ENCODE measurements at places on chromosomes 3 and 15.

DNA sequence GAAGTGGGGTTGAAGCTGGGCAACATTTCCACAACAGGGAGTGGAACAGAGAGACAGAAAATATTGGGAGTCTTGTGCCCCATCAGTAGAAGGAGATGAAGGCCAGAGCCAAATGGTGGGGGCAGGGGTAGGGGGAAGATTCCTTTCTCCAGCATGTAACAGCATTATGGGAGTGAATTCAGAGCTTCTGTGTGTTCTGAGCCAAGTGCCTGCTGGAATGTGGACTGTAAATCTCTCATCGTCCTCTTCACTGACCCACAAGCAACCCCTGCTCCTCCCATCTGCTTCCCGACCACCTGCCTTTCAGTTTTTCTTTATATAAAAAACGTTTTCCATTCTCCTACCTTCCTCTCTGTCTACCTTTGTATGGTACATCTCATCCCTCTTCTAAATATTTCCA, 344.2 kb upstream of the TPRG1 start:
- DNase-seq: no peak

DNA sequence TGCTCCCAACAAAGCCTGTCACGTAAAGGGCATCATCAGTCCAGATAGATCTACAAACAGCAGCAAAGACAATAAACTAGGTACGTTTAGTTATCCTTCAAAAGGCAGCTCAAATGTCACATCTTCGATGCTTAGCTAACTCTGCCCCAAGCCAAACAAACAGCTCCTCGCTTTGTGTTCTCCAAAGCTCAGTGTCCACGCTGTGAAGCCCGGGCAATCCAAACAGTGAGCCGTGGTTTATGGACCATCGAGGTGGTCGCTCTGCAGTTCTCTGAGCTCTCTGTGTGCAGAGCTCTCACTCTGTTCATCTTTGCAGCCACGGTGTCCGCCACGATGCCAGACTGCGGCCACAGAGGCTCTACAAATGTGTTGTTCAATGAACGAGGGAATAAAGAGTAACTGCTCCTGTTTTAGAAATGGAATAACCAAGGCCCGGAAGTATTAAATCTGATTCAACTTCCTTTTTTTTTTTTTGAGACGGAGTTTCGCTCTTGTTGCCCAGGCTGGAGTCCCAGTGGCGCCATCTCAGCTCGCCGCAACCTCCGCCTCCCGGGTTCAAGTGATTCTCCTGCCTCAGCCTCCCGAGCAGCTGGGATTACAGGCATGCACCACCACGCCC, 117.2 kb upstream of the FAM174B start:
- no peak for DNase-seq

GRCh38 chr3:4741106-4741403, 238.2 kb upstream of the BHLHE40 start:
- no peak for DNase-seq

DNA sequence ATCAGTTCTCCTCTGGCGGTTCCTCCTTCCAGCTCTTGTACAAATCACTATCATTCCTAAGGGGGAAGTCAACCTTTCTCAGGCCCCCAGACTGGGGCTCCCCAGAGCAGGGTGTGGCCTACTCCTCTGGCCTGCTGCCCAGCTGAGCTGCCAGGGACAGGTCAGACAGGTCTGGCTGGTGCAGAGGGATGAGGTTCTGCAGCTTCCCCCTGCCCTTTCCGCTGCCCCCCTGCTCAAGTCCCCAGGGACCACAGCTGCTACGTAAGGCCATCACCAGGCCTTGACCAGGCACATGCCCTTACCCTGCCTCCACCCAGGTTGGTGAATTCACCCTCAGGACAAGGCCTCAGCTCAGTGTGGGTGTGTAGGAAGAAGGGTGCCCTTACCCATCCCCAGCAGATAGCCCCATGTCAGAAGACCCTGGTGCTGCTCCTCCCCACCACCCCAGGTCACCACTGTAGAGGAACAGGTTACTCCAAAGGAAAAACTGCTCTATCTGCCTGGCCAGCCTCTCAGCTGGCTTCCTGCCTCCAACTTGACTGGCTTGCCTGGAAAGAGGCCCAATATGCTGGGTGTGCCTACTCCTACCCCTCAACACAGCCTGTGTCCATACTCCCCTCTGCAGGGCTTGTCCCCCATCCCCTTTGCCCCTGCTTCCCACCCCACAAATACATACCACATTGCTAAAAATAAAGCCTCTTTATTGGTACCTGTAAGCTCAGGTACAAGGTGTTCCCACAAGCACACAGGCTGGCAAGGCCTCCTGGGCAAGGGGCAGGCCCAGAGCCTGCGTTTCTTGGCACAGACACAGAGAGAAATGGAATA, 12.0 kb downstream of the CSRNP1 start:
- DNase-seq: no peak

DNA sequence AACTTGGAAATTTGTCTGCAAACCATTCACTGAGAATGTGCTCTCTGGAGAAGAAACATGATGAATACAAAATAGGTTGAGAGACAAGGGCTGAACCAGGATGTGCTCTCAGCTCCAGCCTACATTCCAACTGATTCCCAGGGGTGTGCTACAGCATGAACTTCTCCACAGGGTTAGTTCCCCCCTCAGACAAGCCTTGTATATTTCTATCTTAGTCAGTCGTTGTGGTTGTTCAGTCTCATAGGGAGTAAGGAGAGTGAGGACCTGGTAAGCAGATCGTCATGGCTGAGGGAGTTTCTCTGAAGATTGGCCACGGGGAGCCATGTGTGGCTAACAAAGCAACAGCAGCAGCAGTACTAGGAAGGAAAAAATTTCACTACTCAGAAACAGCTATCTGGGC, 919.7 kb upstream of the CADM2 start:
- DNase-seq: no peak

DNA sequence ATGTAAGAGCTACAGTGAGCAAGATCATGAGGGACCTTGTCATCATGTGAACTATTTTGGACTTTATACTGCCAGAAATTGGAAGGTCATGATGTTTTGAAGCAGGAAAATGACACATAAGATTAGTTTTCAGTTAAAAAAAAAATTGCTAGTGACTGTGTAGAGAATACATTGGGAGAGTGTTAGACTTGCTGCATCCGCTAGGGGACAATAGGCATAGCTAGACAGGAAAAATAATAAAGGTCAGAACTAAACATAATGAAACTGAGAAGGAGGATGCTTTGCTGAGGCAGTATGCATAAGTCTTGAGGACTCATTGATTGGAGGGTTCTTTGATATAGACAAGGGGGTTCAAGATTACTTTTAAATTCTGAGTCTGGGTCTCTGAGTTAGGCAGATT, 275.8 kb upstream of the KCNH8 start:
- no peak for DNase-seq

GRCh38 chr15:46786590-46787285, 930.6 kb upstream of the SEMA6D start:
- DNase-seq: no peak

GRCh38 chr15:81869161-81869954, 176.5 kb downstream of the MEX3B start:
- no peak for DNase-seq

- DNase-seq: no peak
These were observed 136.4 kb downstream of the B3GALNT1 start for GRCh38 chr3:160968761-160969160.

- no peak for DNase-seq
These were observed 63.1 kb downstream of the MYH15 start for GRCh38 chr3:108447096-108447847.

DNA sequence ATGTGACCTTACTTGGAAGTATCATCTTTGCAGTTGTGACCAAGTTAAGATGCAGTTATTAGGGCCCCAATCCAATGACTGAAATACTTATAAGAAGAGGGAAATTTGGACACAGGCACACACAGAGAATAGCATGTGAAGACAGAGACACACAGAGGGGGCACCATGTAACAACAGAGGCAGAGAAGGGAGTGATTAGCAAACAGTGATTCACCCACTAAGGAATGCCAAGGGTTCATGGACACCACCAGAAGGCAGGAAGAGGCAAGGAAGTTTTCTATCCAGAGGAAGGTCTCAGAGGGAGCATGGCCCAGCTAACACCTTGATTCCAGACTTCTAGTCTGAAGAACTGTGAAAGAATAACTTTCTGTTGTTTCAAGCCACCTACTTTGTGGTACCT, 25.0 kb downstream of the SIDT1 start:
- no peak for DNase-seq

DNA sequence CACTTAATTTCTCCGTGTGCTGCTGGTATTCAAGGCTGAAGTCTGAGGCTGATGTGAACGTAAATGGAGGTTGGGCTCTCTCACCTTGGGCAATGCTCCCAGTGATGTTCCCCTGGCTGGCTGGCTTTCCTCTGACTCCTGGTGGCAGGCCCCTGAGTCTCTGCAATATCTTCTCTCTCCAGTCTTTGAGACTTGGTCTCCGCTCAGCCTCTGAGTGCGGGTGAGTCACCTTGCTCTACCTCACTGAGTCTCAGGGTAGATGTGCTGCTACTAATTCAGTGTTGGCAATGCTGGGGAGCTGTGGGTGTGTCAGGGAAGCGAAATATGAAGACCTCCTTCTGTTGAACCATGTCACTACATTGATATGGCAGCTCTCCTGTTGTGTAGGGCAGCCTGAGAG, 31.3 kb upstream of the TRIM59 start:
- no peak for DNase-seq

DNA sequence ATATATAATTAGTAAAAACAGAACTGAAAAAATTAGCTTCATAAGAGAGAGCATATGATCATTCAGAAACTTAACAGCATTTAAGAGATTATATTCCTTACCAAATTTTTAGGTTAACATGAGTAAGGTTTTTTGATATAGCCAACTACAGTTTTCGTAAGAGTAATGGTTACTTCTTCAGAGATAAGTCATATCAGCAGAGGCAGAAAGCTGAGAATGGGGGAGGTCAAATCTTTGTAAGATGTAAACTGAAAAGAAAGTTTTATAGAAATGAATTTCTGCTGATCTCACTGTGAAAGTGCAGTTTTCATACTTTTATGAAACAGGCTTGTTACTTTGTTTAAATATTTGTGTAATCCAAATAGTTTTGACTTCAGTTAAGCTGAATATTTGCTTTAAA, 193.3 kb downstream of the ZBTB20 start:
- DNase-seq: no peak

DNA sequence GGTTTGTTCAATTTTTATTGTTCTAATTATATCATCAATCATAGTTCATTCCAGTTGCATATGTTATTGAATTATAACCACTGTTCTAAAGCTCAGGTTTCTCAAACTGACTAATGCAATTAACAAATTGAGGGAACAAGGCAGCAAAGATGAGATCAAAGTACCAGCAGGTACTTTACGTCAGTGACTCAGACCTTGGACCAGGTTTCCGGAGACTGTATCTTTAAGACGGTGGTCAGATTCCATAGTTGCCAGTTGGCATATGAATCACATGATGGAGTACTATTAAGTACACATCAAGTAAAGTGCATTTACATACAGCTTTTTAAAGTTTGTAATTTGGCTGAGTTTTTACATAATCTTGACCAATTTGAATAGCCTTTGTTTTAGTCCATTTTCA, 583.6 kb upstream of the ROBO2 start:
- DNase-seq: no peak

DNA sequence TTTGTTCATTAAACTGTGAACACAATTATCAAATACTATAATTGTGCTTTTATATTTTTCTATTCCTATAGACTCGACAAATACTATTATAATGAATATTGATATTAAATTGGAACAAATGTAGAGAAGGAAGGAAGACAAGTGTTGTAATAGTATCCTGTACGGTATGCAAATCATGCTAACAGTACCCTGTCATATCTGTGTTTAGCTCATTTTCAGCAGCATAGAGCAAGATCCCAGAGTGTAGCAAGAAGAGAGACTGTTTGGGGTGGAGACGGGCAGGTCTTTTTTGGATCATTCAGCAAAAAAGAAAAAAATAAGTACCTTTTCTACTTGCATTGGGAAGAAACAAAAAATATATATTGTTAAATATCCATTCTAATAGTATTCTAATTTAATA, 224.1 kb downstream of the TPRG1 start:
- DNase-seq: no peak

DNA sequence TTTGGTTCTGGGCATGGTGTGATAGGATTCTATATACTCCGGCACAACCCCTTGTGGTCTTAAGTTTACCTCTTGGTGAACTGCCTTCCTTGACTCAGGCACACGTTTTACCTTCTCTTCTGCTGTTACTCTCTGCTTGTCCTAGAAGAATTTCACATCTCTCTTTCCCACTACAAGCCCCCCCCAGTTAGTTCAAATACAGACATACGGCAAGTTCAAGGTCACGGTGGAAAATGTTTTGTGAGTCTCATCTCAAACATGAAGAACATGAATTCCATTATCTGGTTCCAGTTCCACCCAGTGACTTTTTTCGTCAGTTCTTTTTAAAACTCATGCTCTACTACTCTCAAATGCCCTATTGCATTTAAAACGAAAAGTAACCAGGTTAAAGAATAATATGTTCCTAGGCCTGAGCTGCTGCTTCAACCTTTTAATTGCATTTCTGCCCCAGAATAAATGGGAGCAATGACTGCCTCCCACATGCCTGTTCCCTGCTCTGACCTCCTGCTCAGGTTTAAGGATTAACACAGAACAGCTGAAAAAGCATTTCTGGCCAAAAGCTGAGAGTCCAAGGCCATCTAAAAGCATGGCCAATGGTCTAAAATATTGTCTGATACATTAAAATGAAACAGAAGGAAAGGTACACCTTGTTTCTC, 132.8 kb downstream of the OSBPL10 start:
- no peak for DNase-seq

- no peak for DNase-seq
These were observed 2.4 kb upstream of the MYZAP start for GRCh38 chr15:57589281-57589680.

DNA sequence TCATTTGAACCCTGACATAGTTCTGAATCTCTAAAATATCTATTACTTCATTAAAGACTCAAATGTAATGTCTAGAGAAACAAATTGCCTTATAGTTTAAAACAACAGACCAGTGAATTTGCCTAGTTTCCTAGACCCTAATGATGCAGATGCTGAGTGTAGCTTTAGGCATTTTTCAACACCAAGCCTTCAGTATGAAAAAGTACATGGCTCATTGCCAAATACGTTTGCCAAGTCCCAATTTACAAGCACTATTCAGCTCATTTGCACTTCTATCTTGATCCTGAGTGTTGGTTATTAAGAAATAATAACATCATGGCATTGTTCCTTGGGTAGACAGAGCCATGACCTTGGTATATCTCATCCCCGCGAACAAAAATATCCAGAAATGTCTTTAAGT, 46.8 kb downstream of the EOMES start:
- peak; percentile 37 for DNase-seq

- DNase-seq: no peak
These were observed 7.4 kb upstream of the TGM5 start for GRCh38 chr15:43274136-43274535.

GRCh38 chr15:38512901-38513300, 51.7 kb downstream of the RASGRP1 start:
- no peak for DNase-seq

- DNase-seq: no peak
These were observed 82.8 kb downstream of the TIGIT start for GRCh38 chr3:114376516-114377185.

All from NCI-H1048 (cell line).